ENCODE measurements at places on chromosomes 11 and 22. TPM values are rescaled to one million over a fixed set of nuclear protein-coding genes. Genes with fewer than 3 reads are reported as not detected.

The RIBC2 gene
- total RNA-seq, result not detected

The TSPAN18 gene
- 46.4 TPM for total RNA-seq

DNA sequence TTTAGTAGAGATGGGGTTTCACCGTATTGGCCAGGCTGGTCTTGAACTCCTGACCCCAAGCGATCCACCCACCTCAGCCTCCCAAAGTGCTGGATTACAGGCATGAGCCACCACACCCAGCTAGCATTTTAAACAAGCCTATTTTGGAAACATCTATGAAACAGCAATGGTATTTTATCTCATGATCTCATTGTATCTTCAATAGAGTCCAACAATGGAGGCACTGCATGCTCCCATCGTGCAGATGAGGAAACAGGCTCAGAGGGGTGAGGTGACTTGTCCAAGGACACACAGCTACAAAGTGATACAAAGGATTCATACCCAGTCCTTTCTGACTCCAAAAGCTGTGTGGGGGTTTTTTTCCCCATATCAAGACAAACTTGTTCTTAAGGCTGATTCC, 39.0 kb upstream of the RTL6 start:
- no peak for DNase-seq

The APLNR gene
- 1.2 TPM for total RNA-seq

GRCh38 chr22:50123119-50123518, 33.3 kb downstream of the MOV10L1 start:
- no peak for DNase-seq

The APOL2 gene
- total RNA-seq, result 51.6 TPM

The LRRC55 gene
- total RNA-seq, result not detected

DNA sequence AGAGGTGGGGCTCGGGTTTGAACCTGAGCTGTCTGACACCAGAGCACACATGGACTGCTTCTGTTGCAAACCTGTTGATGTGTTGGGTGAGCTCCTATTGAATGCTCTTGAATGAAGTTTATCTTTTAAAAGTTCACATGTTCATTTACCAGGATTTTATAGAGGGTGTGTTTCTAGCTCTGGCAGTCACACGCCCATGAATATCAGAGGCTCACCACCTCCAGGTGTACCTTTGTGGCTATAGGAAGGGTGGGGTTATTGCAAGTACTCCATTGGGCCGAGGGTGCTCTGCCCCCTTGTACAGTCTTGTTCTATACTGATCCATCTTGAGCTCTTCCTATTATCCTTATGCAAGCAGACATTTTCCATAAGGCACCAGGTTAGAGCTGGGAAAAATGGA, 9.2 kb downstream of the ENDOD1 start:
- no peak for DNase-seq

DNA sequence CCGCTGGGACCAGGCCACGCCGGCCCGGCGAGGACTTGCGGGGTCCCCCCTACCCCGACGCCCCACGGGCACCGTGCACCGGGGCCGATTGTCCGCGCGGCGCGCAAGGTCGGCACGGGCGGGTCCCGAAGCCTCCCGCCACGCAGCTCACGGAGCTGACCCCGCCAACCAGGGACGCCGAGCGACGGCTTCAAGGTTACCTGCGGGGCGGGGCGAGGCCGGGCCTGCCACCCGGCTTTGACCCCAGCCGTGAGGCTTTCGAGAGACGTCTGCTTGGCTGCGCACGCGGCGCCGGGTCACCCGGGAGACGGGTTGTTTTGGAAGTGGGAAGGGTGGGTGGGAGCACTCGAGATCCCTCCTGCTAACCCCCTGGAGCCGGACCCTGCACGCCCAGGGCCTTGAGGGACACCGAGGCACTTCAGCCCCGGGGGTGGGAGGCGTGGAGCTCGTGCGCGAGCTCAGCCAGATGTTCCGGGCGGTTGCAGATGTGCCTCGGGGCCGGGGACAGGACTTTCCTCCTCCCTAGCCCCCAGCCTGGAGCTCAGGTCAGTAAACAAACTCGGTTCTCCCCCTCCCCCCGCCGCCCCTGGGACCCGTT, 3.2 kb upstream of the WNT11 start:
- peak; percentile 74 for DNase-seq

The MMP12 gene
- 0.75 TPM for total RNA-seq

GRCh38 chr11:83241291-83241946, 44.7 kb downstream of the CCDC90B start:
- DNase-seq, result no peak

DNA sequence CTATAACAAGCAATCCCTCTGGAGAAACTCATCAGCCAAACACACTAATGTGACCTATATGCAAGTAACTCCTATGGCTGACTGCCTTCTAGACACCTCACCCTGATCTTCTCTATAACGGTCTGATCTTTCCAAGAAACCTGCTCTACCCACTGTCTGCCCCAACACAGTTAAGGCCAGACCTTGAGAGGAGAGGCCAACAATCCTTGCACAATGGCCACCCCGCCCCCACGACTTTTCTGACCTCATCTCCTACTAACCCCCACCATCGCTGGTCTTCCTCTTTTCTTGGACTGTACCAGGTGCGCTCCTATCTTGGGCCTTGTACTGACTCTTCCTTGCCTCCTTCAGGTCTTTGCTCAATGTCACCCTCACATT, 12.5 kb downstream of the HIRA start:
- DNase-seq, result no peak

- DNase-seq, result peak; percentile 60
Observed at GRCh38 chr22:46001046-46001425, 24.1 kb upstream of the WNT7B start.

- DNase-seq, result no peak
Observed at GRCh38 chr11:106217456-106217855, 140.0 kb downstream of the AASDHPPT start.

The LAYN gene
- 17.5 TPM for total RNA-seq

GRCh38 chr11:65116370-65117205, 913 bp downstream of the ZNHIT2 start:
- peak; percentile 79 for DNase-seq

GRCh38 chr11:47649276-47649675, 6.9 kb upstream of the MTCH2 start:
- DNase-seq, result no peak

- no peak for DNase-seq
Observed at GRCh38 chr11:10818594-10818993, 9.9 kb upstream of the EIF4G2 start.

- no peak for DNase-seq
Observed at GRCh38 chr11:65809496-65809895, 22.6 kb downstream of the OVOL1 start.

GRCh38 chr11:57377107-57377506, 3.8 kb downstream of the PRG3 start:
- no peak for DNase-seq

DNA sequence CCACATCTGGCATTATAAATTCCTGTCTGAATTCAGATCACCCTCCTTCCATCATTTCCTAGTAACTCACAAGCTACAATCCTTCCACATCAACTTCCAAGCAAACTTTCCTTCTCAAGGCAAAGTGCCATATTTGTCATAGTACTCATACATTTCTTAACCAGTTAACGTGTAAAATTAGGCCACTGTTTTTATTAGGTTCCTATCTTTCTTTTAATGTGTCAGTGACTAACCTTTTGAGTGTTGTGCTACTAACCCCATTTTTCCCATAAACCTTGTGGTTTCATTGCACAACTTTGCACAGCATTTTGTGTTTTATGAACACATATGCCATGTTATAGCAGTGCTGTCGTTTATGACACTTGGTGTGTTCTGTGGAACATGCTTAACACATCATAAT, 90.1 kb downstream of the KIF18A start:
- no peak for DNase-seq
